ENCODE measurements at places on chromosomes 1 and 21.

GRCh38 chr1:37473431-37474045 is 842 bp upstream of the ZC3H12A start:
- no peak for DNase-seq

DNA sequence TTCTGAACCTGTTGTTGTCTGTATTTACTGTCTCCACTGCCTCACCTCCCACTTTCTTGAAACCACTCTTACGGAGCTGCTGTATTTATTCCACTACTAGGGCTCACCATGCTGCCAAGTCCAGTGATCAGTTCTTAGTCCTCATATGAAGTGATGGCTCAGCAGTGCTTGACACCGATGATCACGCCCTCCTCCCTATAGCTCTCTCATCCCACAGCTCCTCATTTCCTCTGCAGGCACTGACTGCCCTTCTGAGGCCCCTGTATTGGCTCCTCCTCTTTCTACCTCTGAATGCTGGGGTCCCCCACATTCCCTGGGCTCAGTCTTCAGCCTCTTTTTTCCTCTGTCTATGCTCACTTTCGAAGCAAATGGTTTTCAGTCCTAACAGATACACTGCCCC is 3.4 kb downstream of the CLCA1 start:
- DNase-seq = no peak

- DNase-seq = no peak
Measured at GRCh38 chr1:8023995-8024313, 2.2 kb downstream of the ERRFI1 start.

GRCh38 chr1:46131093-46131492 is 1.3 kb downstream of the PIK3R3 start:
- no peak for DNase-seq

- peak; percentile 41 for DNase-seq
Measured at GRCh38 chr1:156775799-156776198, 8.5 kb downstream of the PRCC start.

DNA sequence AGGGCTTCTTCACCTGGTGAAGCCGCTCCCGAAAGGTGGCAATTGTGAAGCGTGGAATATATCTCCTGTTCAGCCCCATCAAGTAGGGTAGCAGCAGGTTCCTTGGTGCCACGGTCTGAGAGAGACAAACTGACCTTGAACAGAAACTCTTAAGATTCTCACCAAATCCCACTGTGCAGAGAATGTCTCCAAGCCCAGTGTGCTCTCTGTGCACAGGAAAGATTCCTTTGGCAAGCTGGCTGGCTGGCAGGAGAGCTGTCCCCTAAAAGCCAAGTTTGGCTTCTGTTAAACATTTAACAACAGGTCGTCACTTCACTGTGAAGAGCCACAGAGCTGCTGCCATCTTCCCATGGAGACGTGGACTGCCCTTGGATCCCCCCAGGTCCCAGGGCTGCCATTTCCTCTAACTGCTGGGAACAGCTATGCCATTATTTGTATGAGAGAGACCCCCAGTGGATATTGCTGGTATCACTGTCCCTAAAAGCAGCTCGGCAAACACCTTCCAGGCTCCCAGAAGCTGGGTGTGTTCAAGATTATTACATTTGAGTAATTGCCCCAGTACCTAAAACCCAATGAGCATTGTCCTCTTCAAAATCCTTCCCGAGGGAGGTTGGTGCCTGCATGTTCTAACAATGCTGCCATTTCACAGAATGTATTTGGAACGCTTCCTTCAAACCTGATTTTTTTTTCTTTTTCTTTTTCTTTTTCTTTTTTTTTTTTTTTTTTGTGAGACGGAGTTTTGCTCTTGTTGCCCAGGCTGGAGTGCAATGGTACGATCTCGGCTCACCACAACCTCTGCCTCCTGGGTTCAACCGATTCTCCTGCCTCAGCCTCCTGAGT is 71.8 kb downstream of the CD58 start:
- peak; percentile 68 for DNase-seq

GRCh38 chr1:183215936-183216335 is 29.9 kb downstream of the LAMC2 start:
- DNase-seq = no peak

GRCh38 chr1:75615613-75616435 is 4.9 kb upstream of the SLC44A5 start:
- DNase-seq = no peak

- no peak for DNase-seq
Measured at GRCh38 chr1:68132426-68133130, 82.2 kb upstream of the DIRAS3 start.

GRCh38 chr1:62908168-62908695 is 124.3 kb downstream of the ATG4C start:
- DNase-seq = no peak

- DNase-seq = no peak
Measured at GRCh38 chr1:40309374-40310128, 7.5 kb downstream of the COL9A2 start.

DNA sequence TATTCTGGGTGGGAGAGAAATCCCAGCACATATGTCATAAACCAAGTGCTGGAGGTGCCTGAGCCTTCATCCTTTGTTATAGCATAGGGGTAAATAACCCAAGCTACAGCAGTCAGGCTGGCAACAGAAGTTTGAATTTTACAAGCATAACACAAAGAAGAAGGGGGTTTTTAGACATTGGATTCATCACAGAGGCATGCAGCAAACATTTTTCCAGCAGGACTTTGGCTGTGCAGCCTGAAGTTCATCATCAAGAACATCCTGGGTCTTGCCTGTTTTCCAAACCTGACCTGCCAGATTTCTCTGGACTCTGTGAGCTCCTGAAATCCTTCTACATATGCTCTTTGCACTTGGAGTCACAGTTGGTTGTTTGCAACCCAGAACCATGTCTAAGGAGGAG is 16.2 kb downstream of the PTGER3 start:
- DNase-seq = no peak

- DNase-seq = no peak
Measured at GRCh38 chr1:29936031-29936544, 699.8 kb downstream of the PTPRU start.

DNA sequence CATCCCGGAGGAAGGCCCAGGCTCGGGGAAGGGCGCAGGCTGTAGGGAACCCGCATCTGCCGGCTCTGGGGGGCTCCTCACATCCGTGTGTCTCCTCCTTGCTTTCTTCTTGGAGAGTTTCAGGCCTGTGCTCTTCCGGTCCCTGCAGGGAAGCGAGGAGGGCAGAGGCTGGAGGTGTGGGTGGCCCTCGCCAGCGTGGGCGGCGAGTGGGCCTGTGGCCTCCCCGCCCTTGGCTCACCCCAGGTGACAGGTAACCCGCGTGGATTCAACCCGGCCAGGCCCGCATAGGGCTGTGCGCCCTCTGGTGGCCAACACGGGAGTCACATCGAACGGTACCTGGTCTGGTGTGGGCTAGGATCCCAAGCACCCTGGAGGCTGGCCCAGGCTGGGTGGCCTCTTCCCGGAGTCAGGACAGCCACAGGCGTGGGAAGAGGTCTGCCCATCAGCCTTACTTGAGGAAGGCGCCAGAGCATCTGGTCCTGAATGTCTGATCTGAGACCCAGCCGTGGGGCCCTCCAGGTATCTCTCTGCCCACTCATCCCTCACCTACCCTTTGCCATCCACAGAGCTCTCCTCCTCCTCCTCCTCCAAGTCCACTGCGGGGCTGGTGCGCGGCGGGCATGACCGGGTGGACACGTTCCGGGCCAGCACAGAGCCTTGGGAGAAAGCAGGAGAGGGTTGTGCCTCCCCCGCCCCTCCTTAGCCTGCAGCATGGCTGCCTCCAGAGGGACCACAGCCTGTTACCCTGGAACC is 9.6 kb upstream of the TNFRSF25 start:
- DNase-seq = peak; percentile 69

DNA sequence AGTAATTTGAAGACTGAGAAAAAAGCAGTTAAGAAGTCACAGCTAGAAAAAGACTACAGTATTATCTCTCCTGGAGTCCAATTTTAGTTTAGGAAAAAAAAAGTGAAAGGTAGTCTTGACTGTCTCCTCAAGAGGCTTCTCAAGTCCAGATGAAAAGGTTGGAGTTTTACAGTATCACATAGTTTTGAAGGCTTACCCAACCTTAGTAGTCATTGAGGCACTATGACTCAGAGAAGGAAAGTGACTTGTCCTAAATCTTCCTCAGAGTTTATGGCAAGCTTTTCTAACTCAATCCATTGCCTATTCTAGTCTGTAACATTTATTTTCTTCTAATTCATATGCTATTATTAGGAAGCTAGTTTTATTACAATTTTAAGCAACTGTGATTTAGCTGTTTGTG is 174.9 kb downstream of the DPYD start:
- no peak for DNase-seq
